ENCODE measurements at places on chromosomes 13 and 19. TPM values are rescaled to one million over a fixed set of nuclear protein-coding genes. Genes with fewer than 3 reads are reported as not detected.

NLRP5 gene
- not detected for total RNA-seq

TEKTIP1 gene
- total RNA-seq, result not detected

IL4I1 gene
- total RNA-seq, result 0.23 TPM

PTGER1 gene
- 4.4 TPM for total RNA-seq

PSG1 gene
- total RNA-seq, result 1.7 TPM

MIA gene
- 0.33 TPM for total RNA-seq

CDX2 gene
- total RNA-seq, result not detected

CAPS gene
- total RNA-seq, result 3.7 TPM

ZNF766 gene
- 15.4 TPM for total RNA-seq

CGB1 gene
- total RNA-seq, result not detected

MIDN gene
- total RNA-seq, result 28.5 TPM

TMEM59L gene
- total RNA-seq, result 4.1 TPM

NAPSA gene
- 0.36 TPM for total RNA-seq

OVOL3 gene
- not detected for total RNA-seq

CCDC194 gene
- not detected for total RNA-seq

GET3 gene
- total RNA-seq, result 61.8 TPM

NCLN gene
- 52.9 TPM for total RNA-seq

WTIP gene
- total RNA-seq, result 53.9 TPM

CD22 gene
- total RNA-seq, result 0.40 TPM

HIPK4 gene
- 0.17 TPM for total RNA-seq

TTC9B gene
- not detected for total RNA-seq

CSNK1A1L gene
- total RNA-seq, result not detected

COMP gene
- total RNA-seq, result 0.53 TPM

ZNF71 gene
- 8.1 TPM for total RNA-seq

TMEM238 gene
- 0.23 TPM for total RNA-seq

TMEM150B gene
- not detected for total RNA-seq

PLVAP gene
- total RNA-seq, result 0.20 TPM

FXYD3 gene
- total RNA-seq, result not detected

KISS1R gene
- total RNA-seq, result not detected

Data from smooth muscle cell of the pulmonary artery (primary cell).